ENCODE measurements at places on chromosomes 12 and 14. TPM values are rescaled to one million over a fixed set of nuclear protein-coding genes. Genes with fewer than 3 reads are reported as not detected.
A peak's percentile ranks its signal among the peaks of the same experiment; 100 is the strongest.

The KRT83 gene
- total RNA-seq = not detected

The RNFT2 gene
- 55.8 TPM for total RNA-seq

The GPR162 gene
- total RNA-seq = 145 TPM

The APOF gene
- not detected for total RNA-seq

- no peak for DNase-seq
- H3K36me3 ChIP-seq = no peaks in the 10 kb centered on the region
- no peak overlapping the region for H3K4me3 ChIP-seq
- H3K27me3 ChIP-seq = no peaks in the 10 kb centered on the region
- no peak overlapping the region for H3K27ac ChIP-seq
Observed at GRCh38 chr12:67757651-67758050, 109.1 kb downstream of the DYRK2 start.

- no peaks in the 10 kb centered on the region for H3K27me3 ChIP-seq
- DNase-seq = no peak
- no peak overlapping the region for H3K27ac ChIP-seq
Observed at GRCh38 chr12:51784688-51785087, 63.8 kb downstream of the FIGNL2 start.

- DNase-seq = peak; percentile 85
- peak overlapping the region; percentile 97 for H3K27ac ChIP-seq
- H3K4me3 ChIP-seq = peak overlapping the region; percentile 93
- peaks cover 10% of the 10 kb centered on the region for H3K4me1 ChIP-seq
- H3K27me3 ChIP-seq = no peaks in the 10 kb centered on the region
- H3K36me3 ChIP-seq = peaks cover 8% of the 10 kb centered on the region
Observed at GRCh38 chr14:93431036-93431670, 414 bp downstream of the UNC79 start.

- H3K4me1 ChIP-seq = no peaks in the 10 kb centered on the region
- DNase-seq = no peak
- peaks cover 3% of the 10 kb centered on the region for H3K27me3 ChIP-seq
- H3K36me3 ChIP-seq = no peaks in the 10 kb centered on the region
Observed at GRCh38 chr12:46124132-46124847, 133.9 kb upstream of the SCAF11 start.

DNA sequence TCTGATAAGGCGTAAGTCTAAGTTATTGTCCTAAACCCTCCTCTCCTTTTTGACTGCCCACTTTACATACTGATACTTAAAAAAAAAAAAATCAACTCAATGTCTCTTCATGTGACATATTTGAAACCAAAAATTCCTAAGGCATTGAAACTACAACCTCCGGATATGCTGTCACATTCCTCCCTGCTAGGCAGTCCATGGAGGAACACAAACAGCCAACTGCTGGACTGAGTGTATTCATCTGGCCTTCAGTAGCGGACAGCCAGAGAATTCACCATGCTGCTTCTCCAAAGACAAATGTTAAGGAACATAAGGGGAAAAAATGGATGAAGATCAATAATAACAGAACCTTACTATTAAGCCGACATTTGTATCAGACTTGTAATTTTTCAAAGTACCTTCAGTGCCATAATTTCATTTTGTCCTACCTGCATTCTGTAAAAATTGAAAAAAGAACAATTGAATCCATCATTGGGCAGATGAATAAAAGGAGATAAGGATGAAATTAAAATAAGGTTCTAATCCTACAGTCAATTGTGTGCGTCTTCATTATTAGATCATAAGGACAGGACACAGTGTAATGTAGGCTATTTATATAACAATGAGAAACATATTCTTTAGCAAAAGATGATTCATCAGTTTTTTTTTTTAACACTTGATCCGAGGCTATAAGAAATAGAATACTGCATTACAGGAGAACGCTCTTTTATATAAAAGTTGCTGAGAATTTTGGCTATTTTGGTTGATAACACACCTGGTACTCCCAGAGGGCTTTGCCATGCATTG, 12.2 kb downstream of the RERG start:
- DNase-seq = no peak
- no peak overlapping the region for H3K4me3 ChIP-seq
- no peaks in the 10 kb centered on the region for H3K36me3 ChIP-seq
- peaks cover 3% of the 10 kb centered on the region for H3K27me3 ChIP-seq

- H3K4me3 ChIP-seq = no peak overlapping the region
- no peak for DNase-seq
- peaks cover 10% of the 10 kb centered on the region for H3K36me3 ChIP-seq
- H3K4me1 ChIP-seq = no peaks in the 10 kb centered on the region
- H3K27ac ChIP-seq = no peak overlapping the region
- peaks cover 2% of the 10 kb centered on the region for H3K27me3 ChIP-seq
Observed at GRCh38 chr12:130862161-130862560, 9.7 kb upstream of the RAN start.

GRCh38 chr12:12665194-12665593, 30.8 kb downstream of the GPR19 start:
- no peak overlapping the region for H3K27ac ChIP-seq
- peaks cover 4% of the 10 kb centered on the region for H3K27me3 ChIP-seq
- H3K36me3 ChIP-seq = no peaks in the 10 kb centered on the region
- H3K4me3 ChIP-seq = no peak overlapping the region

DNA sequence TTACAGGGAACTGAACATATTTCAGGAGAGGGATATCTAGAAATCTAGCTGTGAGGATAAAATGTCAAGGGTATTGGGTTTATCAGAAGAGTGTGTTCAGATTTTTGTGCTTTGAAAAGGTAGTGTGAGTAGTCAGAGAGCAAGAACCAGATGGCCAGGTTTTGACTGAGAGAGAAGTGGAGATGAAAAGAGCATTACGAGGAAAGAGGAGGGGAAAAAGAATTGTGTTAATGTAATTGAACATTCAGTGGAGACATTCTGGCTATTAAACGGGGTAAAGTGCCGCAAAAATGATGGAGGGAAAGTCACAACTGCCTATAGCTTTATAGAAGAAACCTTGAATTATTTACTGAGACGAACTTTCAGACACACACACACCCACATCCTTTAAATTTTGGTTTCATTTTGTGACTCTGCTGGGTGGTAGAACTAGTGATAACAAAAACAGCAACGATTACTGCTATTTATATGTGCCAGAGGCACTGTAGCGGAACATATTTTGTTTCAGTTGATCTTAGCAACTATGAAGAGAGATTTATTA, 213.6 kb downstream of the ERC1 start:
- no peaks in the 10 kb centered on the region for H3K4me1 ChIP-seq
- no peak overlapping the region for H3K27ac ChIP-seq
- no peaks in the 10 kb centered on the region for H3K27me3 ChIP-seq
- no peaks in the 10 kb centered on the region for H3K36me3 ChIP-seq
- no peak overlapping the region for H3K4me3 ChIP-seq

- no peak for DNase-seq
- no peaks in the 10 kb centered on the region for H3K4me1 ChIP-seq
- H3K36me3 ChIP-seq = no peaks in the 10 kb centered on the region
- H3K4me3 ChIP-seq = no peak overlapping the region
Observed at GRCh38 chr12:16228067-16228466, 49.4 kb downstream of the SLC15A5 start.

Data from glutamatergic neuron (in vitro differentiated cells).